ENCODE measurements at places on chromosomes 6 and 20. TPM values are rescaled to one million over a fixed set of nuclear protein-coding genes. Genes with fewer than 3 reads are reported as not detected.

SLC17A2 gene
- not detected for total RNA-seq

FAM217A gene
- not detected for total RNA-seq

DNA sequence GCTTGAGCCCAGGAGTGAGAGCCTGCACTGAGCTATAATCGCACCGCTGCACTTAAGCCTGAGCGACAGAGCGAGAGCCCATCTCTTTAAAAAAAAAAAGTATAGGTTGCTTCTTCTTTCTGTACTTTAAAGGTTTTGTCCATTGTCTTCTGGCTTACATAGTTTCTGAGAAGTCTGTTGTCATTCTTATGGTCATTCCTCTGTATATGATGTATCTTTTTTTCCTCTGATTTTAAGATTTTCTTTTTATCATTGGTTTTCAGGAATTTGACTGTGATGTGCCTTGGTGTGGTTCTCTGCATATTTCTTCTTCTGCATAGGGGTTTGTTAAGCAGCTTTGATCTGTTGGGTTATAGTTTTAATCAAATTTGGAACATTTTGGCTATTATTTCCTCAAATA is 29.1 kb downstream of the QRSL1 start:
- DNase-seq = no peak

FRK gene
- total RNA-seq = 0.40 TPM

LIN28B gene
- 0.04 TPM for total RNA-seq

GRCh38 chr6:155498370-155498769 is 42.7 kb upstream of the NOX3 start:
- no peak for DNase-seq

Data from muscle of leg (tissue), 16 donors.